ENCODE measurements at places on chromosomes 3 and 15. TPM values are rescaled to one million over a fixed set of nuclear protein-coding genes. Genes with fewer than 3 reads are reported as not detected.

GRCh38 chr15:64894395-64895056 is 17.2 kb upstream of the ANKDD1A start:
- DNase-seq = no peak
- H3K27me3 ChIP-seq = no peaks in the 10 kb centered on the region
- H3K27ac ChIP-seq = peak overlapping the region; percentile 93

DNA sequence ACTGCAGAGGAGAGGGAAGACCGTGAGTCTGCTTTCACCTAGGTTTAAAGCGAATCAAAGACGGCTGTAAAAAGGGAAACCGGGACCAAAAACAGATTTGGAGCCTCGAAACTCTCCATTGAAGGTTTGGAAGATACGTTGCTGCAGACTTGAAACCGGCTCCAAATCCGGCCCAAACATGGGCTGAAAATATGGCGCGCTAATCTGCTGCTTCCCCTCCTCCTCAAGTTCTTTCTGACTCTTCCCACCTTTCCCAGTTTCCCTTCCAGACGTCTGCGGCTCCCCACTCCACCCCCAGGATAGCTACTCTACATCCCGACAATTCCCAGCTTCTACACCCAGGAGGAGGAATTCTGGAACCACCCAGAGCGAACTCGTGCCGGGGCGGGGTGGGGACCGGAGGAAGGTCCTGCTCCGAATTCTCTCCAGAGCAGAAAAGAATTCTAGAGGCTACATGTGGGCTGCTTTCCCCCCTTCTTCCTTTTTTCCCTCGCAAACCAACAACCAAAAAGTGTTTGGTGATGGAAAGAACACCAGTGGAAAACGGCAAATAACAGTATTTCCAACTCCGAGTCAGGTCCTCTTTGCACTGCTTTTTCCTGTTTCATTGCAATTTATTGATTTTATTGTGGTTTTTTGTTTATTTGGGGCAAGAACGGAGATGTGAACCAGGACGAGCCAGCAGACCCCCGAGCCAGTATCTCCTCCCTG is 8.5 kb downstream of the EOMES start:
- no peaks in the 10 kb centered on the region for H3K36me3 ChIP-seq
- H3K4me1 ChIP-seq = peaks cover 30% of the 10 kb centered on the region
- H3K4me3 ChIP-seq = peak overlapping the region; percentile 94
- DNase-seq = no peak

DNA sequence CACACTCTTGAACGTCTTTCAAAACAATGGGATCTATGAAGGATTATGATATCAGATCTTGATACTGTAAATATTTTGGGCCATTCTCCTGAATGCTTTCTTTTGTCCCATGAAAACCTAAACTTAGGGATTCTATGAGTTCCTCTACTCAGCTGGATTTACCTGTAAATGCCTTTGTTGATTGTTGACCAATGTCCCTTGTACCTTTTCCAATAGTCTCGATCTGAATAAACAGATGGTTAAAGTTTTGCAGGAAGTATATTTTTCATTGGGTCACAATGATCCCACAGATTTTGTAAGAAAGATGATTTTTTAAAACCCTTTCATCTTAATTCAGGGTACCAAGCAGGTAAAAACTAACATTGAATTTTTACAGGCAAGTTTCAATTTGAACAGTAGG is 634.1 kb downstream of the FHIT start:
- no peaks in the 10 kb centered on the region for H3K27me3 ChIP-seq
- H3K27ac ChIP-seq = no peak overlapping the region
- H3K4me1 ChIP-seq = no peaks in the 10 kb centered on the region
- DNase-seq = no peak

GRCh38 chr3:112611752-112612515 is 29.0 kb downstream of the CCDC80 start:
- H3K27ac ChIP-seq = peak overlapping the region; percentile 20
- peaks cover 10% of the 10 kb centered on the region for H3K36me3 ChIP-seq

GRCh38 chr3:175015056-175015635 is 156.0 kb downstream of the NAALADL2 start:
- no peak overlapping the region for H3K4me3 ChIP-seq
- DNase-seq = no peak
- no peaks in the 10 kb centered on the region for H3K27me3 ChIP-seq
- no peak overlapping the region for H3K27ac ChIP-seq

DNA sequence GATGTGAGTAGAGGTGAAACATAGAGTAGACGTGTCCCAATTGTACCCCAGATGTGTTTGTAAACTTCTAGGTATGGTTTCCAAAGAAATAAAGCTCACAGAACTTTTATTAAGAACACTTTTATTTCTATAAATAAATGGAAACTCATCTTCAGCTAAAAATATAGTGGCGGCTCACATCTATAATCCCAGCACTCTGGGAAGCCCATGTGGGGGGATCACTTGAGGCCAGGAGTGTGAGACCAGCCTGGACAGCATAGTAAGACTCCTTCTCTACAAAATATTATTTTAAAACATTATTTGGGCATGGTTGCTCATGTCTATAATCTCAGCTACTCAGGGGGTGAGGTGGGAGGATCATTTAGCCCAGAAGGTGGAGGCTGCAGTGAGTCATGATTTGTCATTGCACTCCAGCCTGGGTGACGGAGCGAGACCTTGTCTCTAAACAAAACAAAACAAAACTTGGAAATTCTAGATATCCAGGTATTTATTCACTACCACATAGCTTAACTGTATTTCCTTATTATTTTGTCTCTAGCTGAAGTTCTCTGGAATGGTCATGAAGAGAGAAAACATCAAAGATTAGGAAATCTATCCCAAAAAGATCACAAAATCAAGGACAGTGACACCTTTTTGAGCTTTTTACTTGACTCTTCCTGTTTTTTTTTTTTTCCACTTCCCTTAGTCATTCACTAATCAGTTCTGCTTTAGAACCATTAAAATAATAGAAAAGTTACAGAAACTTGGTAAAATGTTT is 258.1 kb downstream of the TIGIT start:
- peaks cover 3% of the 10 kb centered on the region for H3K4me1 ChIP-seq
- H3K36me3 ChIP-seq = no peaks in the 10 kb centered on the region
- no peak for DNase-seq
- H3K4me3 ChIP-seq = no peak overlapping the region

DNA sequence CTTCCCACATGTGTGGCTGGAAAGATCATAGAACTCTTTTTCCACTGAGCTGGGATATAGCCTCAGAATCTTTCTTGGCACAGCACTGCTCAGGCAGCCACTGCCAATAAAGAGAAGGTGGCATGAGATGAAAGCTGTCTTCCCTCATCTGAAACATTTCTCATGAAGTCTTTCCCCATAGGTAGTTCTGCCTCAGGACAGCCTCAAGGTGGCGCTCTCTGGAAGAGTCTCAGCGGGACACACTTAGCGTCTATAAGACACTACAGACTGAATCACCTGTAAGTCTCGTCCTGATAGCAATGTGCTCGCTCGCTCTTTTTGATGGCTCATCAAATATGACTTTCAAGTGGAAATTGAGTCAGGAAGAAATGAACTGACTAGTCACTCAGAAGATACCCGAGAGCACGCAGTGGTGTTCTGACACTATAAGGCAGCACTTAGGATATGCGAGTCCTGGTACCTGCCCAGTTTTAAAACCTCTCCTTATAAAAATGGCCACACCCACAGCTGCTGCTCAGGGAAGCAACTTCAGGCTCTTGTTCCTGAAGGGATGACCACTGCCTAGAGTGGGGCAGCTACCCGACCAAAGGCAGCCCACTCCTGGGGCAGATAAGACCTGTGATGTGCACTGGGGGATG is 269.5 kb downstream of the SUCLG2 start:
- no peak overlapping the region for H3K27ac ChIP-seq
- H3K4me3 ChIP-seq = no peak overlapping the region
- peak; percentile 47 for DNase-seq
- no peaks in the 10 kb centered on the region for H3K4me1 ChIP-seq

DNA sequence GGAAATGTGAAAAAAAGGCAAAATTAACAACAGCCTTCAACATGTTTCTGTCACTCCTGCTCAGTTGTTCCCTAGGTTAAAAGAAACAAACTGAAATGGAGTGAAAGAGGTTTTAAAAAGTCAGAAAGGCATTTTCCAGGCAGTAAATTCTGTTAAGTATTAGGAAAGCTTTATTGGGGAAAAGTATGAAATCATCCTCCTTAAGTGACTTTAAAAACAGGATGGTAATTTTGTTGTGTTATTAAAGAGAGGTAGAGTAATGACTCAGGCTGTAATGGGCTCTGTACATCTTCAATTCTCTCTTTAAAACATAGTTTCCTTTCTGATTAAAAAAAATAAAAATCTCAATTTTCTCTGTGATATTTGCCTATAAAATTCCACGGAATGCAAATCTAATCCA is 81.1 kb downstream of the OTOL1 start:
- no peak overlapping the region for H3K27ac ChIP-seq
- no peaks in the 10 kb centered on the region for H3K27me3 ChIP-seq
- no peaks in the 10 kb centered on the region for H3K36me3 ChIP-seq
- no peak for DNase-seq
- H3K4me1 ChIP-seq = peaks cover 38% of the 10 kb centered on the region
- H3K4me3 ChIP-seq = no peak overlapping the region

- H3K27ac ChIP-seq = peak overlapping the region; percentile 97
- no peaks in the 10 kb centered on the region for H3K36me3 ChIP-seq
- H3K4me3 ChIP-seq = peak overlapping the region; percentile 88
- peaks cover 48% of the 10 kb centered on the region for H3K4me1 ChIP-seq
- peak; percentile 49 for DNase-seq
These were observed 1.4 kb upstream of the ZNF710 start for GRCh38 chr15:89999676-90000185.

- H3K4me3 ChIP-seq = no peak overlapping the region
- no peak for DNase-seq
- no peaks in the 10 kb centered on the region for H3K36me3 ChIP-seq
- H3K27ac ChIP-seq = no peak overlapping the region
- H3K4me1 ChIP-seq = peaks cover 16% of the 10 kb centered on the region
These were observed 42.2 kb downstream of the TBC1D2B start for GRCh38 chr15:78035321-78035751.

DNA sequence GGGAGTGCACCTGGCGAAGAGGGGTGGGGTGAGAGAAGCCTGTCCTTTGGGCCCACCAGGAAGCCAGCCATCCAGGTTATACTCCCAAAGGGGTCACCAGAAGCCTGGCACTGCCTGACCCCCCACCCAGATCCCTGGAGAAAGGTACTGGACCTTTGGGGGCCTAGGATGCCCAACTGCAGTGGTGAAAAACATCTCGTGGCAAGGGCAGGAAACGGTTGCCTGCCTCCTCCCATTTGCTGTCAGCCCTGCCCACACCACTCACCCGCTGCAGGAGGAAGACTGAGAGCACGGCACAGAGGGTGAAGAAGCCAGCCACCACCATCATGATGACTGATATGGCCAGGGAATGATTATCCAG is 2.2 kb upstream of the ULK3 start:
- H3K27ac ChIP-seq = no peak overlapping the region
- DNase-seq = no peak
- peaks cover 7% of the 10 kb centered on the region for H3K36me3 ChIP-seq
- no peaks in the 10 kb centered on the region for H3K27me3 ChIP-seq
- H3K4me3 ChIP-seq = peak overlapping the region; percentile 68

DNA sequence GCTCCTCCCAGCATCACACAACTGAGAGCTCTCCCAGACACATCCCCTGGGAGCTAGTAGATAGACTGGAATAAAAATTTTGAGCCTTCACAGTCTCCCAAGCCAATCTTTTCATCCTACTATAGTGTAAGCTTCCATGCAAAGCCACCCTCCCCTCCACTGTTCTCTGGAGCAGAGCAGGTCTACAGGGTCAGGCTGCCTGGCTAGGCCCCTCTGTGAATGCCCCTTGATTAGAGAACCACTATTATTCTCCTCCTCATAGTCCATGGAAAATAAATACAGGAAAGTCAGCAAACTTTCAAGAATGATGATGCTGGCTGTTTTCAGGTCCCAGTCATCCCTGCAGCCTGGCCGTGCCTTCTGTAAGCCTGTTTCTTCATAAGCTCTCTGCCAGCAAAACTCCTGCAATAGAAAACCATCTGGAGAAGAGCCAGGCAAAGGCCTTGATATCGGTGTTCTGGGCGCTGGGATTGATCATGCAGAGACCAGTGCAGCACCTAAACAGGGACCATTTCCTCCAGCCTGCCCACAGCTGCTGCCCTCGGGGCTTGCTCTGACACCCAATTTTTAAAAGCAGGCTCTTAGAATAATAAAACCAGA is 51.7 kb downstream of the CRYGS start:
- no peaks in the 10 kb centered on the region for H3K36me3 ChIP-seq
- peaks cover 17% of the 10 kb centered on the region for H3K4me1 ChIP-seq
- no peak overlapping the region for H3K27ac ChIP-seq
- no peaks in the 10 kb centered on the region for H3K27me3 ChIP-seq
- no peak for DNase-seq

- H3K36me3 ChIP-seq = peaks cover 15% of the 10 kb centered on the region
- H3K27me3 ChIP-seq = no peaks in the 10 kb centered on the region
- H3K4me1 ChIP-seq = peaks cover 5% of the 10 kb centered on the region
- no peak overlapping the region for H3K4me3 ChIP-seq
- no peak for DNase-seq
These were observed 14.6 kb downstream of the UBAP1L start for GRCh38 chr15:65100442-65100841.

GRCh38 chr3:188829576-188829975 is 342.2 kb upstream of the TPRG1 start:
- H3K4me1 ChIP-seq = peaks cover 13% of the 10 kb centered on the region
- no peaks in the 10 kb centered on the region for H3K36me3 ChIP-seq
- no peak overlapping the region for H3K4me3 ChIP-seq
- no peak for DNase-seq

GRCh38 chr15:90086868-90087268 is 15.4 kb downstream of the IDH2 start:
- H3K27me3 ChIP-seq = peaks cover 3% of the 10 kb centered on the region
- H3K4me3 ChIP-seq = peak overlapping the region; percentile 67
- H3K36me3 ChIP-seq = peaks cover 34% of the 10 kb centered on the region
- H3K27ac ChIP-seq = peak overlapping the region; percentile 52
- H3K4me1 ChIP-seq = peaks cover 10% of the 10 kb centered on the region

DNA sequence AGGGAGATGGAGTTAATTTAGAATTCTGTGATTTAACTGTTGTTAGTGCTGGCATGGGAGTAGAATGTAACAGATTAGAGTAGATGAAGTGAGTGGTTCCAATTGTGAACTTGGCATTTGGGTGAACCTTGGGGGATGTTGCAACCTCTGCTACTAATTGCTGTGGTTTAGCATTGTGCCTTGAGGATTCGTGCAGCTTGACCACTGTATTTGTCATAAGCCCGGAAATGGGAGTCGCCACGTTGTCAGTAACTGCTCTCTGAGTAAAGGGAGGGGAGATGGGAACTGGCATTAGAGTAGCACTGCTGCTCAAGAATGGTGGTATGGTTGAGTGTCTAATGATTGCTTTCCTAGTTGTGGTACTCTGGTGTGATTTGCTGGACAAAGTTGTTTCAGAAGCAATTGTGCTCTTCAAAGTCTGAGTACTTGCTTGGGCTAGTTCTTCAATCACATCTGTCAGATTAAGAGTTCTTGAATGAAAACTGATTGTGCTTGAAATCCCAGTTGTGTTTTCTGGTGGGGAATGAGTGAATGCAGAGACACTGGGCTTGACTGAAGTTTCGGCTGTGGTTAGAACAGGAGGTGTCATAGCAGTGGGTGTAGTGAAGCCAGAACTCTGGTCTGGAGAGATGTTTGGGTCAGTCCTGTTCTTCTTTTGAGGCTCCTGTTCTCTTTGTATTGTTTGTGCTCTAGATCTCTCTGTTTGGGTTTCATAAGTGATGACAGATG is 15.4 kb downstream of the IGSF10 start:
- H3K27ac ChIP-seq = no peak overlapping the region
- H3K4me1 ChIP-seq = no peaks in the 10 kb centered on the region
- no peaks in the 10 kb centered on the region for H3K36me3 ChIP-seq
- H3K27me3 ChIP-seq = peaks cover 5% of the 10 kb centered on the region
- DNase-seq = no peak

The NANOGP8 gene
- 0.34 TPM for total RNA-seq

The KNG1 gene
- not detected for total RNA-seq

The CYP1A1 gene
- 1.7 TPM for total RNA-seq

The SLC9C1 gene
- total RNA-seq = 0.55 TPM

The NEK10 gene
- 1.6 TPM for total RNA-seq

The GABRA5 gene
- 0.61 TPM for total RNA-seq

The RSL24D1 gene
- total RNA-seq = 78.6 TPM

The MORC1 gene
- not detected for total RNA-seq

Measured in neural crest cell (in vitro differentiated cells).